ENCODE measurements at places on chromosomes 5 and 9.

- DNase-seq: peak; percentile 55
Observed at GRCh38 chr9:32741706-32742105, 41.6 kb upstream of the TMEM215 start.

DNA sequence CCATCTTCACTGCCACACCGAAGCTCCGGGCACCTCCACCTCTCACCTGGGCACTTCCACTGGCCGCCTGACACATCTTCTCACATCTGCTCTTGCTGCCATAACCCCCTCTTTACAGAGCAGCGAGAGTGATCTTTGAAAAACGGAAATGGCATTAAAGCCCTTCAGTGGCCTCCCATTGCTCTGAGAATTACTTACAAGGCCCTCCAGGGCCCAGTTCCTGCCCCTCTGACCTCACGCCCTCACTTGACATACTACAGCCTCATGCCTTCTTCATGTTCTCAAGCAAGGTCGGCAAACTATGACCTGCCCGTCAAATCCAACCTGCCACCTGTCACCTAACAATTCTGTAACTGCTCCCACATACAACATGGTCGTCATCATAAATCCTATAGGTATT lies 187.3 kb downstream of the NR3C1 start:
- DNase-seq: no peak

DNA sequence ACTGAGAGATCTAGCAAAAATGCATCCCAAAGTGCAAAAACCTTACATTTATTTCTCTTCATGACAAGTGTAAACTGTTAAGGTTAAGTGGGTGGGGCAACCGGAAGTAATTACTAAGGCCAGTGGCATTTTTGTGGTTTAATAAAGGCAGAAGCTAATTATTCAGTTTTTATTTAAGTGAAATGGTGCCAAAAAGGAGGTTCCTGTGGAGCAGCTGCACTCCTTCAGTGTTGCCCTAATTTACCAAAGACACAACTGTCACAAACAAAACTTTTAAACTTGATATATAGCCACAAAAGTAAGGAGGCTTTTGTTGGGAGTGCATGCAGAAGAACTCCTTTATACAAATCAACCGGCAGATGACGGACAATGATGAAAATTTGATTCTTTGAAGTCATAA lies 81.6 kb downstream of the NDUFS4 start:
- peak; percentile 45 for DNase-seq

GRCh38 chr5:71982717-71983395 lies 124.4 kb upstream of the MAP1B start:
- DNase-seq: no peak

DNA sequence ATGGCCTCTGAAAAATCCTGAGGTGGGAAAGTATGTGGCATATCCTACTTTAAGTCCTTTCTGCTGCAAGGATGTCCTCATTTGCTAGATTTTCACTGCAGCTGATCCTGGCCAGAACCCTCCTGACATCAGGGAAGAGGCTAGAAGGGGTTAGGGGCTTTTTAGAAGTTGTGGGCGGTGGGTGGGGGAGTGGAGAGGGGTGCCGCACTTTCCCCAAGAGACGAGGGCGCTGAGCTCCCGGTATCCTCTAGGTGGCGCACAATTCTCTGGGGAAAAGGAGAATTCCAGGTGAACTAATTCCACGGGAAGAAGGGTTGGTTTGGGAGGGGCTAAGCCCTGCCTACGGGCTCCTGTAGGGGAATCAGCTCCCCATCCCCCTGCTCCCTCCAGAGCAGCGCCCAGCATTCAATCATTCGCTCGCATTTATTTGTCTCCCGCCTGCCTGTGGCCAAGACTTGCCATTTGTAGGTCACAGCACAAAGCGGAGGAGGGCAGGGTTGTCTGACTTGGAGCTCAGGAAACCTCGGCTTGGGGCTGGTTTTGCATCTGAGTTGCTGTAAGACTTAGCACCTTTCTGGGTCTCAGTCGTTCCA lies 42.9 kb upstream of the HAND1 start:
- no peak for DNase-seq

GRCh38 chr5:151663617-151664293 lies 23.0 kb downstream of the SPARC start:
- no peak for DNase-seq

GRCh38 chr9:75282047-75282446 lies 193.7 kb downstream of the OSTF1 start:
- DNase-seq: no peak

GRCh38 chr5:95836544-95836943 lies 14.0 kb upstream of the GLRX start:
- no peak for DNase-seq

DNA sequence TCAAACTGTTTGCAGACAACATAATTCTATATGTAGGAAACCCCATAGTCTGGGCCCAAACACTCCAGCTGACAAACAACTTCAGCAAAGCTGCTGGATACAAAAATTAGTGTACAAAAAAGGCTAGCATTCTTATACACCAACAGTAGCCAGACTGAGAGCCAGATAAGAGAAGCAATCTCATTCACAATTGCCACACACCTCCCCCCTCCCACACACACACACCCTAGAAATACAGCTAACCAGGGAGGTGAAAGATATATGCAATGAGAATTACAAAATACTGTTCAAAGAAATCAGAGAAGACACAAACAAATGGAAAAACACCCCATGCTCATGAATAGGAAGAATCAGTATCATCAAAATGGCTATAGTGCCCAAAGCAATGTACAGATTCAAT lies 9.0 kb downstream of the MTREX start:
- DNase-seq: no peak
